ENCODE measurements at places on chromosomes 1 and 21. TPM values are rescaled to one million over a fixed set of nuclear protein-coding genes. Genes with fewer than 3 reads are reported as not detected.
A peak's percentile ranks its signal among the peaks of the same experiment; 100 is the strongest.

DNA sequence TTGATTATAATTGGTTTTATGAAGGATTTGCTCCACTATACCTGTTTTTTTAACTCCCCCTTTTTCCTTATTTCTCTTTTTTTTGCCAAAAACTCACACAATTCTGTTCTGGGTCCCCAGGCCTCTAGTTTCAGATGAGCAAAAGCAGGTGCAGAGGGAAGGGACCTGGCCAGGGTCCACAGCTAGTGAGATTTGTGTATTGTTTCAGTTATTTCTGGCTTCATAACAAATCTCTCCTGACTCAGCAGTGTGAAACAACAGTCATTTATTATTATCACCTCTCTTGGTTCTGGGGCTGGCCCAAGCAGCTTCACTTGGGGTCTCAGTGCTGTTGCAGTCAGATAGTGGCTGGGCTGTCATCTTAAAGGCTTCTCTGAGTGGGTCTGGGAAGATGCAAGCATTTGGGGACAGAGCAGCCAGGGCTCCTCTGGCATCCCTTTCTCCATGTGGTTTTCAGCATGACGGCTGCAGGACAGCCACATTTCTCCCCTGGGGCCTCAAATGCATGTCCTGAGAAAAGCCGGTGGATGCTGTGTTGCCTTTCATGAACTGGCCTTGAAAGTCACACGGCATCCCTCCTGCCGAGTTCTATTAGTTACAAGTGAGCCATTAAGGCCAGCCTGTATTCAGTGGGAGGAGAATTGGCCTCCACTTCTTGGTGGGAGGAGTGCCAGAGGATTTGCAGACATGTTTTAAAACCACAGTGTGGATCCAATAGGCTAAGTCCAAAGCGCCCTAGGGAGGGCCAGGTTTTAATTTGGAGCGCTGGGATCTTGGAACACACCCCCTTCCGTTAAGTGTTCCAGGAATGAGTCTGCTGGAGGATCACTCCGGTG, 137.1 kb downstream of the CAMTA1 start:
- peak; percentile 81 for DNase-seq

GRCh38 chr1:75529488-75529887, 81.4 kb downstream of the SLC44A5 start:
- no peak for DNase-seq

DNA sequence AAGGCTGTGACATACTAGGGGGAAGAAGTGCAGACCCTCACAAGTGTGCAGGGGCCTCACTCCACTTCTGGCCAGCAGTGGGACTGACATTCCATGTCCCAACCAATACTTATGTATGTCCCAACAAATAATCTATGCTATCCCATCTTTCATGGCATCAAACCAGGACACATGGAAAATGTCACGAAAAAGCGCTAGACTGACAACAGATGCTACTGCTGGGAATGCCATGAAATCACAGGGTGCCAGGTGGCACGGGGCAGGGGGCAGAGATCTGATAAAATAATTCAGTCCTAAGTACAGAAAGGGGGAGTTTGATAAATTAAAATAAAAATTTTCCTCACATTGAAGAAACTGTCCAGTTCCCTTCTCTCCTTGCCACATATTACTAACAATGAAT, 27.6 kb upstream of the BCAS2 start:
- DNase-seq = no peak

EFNA1 gene
- 22.3 TPM for total RNA-seq

DNA sequence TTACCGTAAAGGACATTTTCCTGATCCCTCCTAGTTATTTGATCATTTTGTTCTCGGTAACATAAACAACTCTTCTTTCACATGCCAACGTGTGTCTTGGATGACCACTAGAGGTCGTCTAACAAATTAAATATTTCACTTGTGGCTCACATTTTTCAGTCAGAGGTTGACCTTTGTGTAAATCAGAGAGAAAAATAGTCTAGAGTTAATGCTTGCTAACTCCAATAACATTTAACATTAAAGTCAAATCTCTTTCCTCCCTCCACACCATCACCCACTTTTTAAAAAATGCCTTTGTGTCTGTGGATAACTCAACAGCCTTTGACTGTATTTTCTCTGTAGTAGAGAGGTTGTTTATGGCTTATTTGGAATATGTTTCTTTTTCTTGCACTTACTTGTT, 220.5 kb upstream of the B3GALT2 start:
- DNase-seq = no peak

AMY1A gene
- not detected for total RNA-seq

DNA sequence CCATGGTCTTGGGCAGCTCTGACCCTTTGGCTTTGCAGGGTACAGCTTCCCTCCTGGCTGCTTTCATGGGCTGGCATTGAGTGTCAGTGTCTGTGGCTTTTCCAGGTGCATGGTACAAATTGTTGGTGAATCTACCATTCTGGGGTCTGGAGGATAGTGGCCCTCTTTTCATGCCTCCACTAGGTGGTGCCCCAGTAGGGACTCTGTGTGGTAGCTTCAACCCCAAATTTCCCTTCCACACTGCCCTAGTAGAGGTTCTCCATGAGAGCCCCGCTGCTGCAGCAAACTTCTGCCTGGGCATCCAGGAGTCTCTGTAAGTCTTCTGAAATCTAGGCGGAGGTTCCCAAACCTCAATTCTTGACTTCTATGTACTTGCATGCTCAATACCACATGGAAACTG, 494.5 kb upstream of the LRRC7 start:
- no peak for DNase-seq

- no peak for DNase-seq
These were observed 11.8 kb downstream of the C1orf115 start for GRCh38 chr1:220701974-220702373.

All from uterus (tissue), 4 donors.